BE2C (cell line): ENCODE measurements at places on chromosomes 1 and 21.

- peak; percentile 77 for DNase-seq
These were observed 14.0 kb upstream of the THEMIS2 start for GRCh38 chr1:27858072-27858948.

GRCh38 chr1:163248064-163248463 is 45.3 kb upstream of the RGS5 start:
- DNase-seq, result peak; percentile 61

- no peak for DNase-seq
These were observed 283.1 kb downstream of the NUF2 start for GRCh38 chr1:163604896-163605295.

DNA sequence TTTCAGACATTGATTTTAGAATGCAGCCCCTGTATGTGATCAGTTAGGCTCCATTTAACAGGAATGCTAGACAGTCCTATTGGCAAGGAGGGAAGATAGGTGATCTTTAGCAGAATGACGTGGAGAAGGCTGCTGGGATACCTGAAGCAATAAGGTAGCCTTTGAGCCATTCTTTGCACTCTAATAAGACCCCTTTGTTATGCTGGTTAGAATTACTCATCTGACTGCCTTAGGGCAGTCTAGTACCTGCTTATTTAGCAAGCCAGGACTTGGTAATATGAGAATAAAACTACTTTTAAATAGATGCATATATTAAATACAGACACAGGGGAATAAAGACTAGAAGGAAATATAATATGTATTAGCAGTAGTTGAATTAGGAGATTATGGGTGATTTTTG is 29.1 kb downstream of the NGF start:
- DNase-seq, result no peak

DNA sequence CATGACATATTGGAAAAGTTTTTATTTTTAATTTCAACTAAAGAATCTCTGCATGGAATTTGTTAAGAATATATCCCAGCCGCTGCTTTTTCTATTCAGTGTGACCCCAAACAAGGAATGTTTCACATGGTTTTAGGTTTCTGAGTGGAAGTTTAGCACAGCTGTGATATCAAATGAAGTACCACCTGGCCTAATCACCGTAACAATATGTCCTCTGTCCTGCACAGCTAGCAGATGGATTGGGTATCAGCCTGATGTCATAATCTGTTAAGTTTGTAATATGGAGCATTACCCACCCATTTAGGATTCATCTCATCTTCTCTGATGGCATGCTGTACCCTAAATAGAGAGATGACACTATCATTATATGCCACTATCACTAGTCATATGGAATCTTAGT is 963.7 kb upstream of the ADGRL2 start:
- DNase-seq, result no peak

DNA sequence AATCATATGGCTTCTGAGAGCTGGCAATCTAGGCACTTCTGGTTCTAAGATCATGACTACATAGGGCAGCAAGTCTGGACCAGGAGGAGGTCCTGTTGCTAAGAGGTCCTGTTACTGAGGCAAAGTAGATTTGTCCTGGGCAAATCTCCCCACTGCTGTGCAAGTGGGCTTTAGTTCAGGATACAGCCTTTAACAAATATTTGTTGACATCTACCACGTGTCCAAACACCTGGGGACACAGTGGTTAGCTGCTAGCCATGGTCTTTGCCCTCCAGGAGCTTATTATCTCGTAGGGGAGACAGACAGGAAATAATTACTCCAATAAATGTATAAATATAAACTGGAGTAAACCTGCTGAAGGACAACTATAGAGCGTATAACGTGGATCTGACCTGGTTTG is 3.2 kb downstream of the CGN start:
- DNase-seq, result no peak

DNA sequence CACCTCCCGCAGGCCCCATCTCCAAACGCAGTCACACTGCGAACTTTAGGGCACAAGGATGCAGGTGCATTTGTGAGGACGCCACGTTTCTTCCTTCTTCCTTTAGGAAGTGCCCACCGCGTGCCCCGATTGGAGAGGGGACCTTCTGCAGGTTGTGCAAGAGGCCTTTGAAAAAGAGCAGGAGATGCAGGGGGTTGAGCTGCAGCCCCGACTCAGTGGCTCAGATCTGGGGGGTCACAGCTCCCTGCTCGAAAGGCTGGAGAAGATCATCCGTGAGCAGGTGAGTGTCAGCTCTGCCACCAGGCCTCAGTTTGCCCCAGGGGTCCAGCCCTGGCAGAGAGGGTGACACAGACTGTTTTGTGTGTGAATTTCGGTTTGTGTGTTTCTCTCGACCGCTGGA is 31.2 kb upstream of the DIP2A start:
- DNase-seq, result no peak

GRCh38 chr1:84152649-84153056 is 8.6 kb downstream of the PRKACB start:
- no peak for DNase-seq

DNA sequence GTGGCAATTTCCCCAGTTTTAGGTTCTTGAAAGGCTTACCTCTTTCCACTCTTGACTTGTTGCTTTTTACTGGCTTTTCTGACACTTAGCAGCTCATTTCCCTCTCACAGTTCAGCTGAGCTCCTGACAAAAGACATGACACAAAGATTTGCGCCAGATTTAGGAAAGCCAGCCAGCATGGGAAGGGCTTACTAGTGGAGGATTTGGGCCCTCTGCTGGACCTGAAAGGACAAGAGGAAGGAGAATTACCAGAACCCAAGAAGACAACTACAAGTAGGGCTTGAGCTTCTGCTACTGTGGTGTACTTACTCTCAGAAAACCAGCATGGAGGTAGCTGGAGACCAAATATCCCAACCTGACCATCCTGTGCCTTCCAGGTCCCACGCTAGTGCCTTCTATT is 784.5 kb downstream of the BRINP3 start:
- no peak for DNase-seq

GRCh38 chr1:60759291-60759690 is 323.1 kb upstream of the NFIA start:
- DNase-seq, result no peak
